ENCODE measurements at places on chromosomes 7 and 10. TPM values are rescaled to one million over a fixed set of nuclear protein-coding genes. Genes with fewer than 3 reads are reported as not detected.

DNA sequence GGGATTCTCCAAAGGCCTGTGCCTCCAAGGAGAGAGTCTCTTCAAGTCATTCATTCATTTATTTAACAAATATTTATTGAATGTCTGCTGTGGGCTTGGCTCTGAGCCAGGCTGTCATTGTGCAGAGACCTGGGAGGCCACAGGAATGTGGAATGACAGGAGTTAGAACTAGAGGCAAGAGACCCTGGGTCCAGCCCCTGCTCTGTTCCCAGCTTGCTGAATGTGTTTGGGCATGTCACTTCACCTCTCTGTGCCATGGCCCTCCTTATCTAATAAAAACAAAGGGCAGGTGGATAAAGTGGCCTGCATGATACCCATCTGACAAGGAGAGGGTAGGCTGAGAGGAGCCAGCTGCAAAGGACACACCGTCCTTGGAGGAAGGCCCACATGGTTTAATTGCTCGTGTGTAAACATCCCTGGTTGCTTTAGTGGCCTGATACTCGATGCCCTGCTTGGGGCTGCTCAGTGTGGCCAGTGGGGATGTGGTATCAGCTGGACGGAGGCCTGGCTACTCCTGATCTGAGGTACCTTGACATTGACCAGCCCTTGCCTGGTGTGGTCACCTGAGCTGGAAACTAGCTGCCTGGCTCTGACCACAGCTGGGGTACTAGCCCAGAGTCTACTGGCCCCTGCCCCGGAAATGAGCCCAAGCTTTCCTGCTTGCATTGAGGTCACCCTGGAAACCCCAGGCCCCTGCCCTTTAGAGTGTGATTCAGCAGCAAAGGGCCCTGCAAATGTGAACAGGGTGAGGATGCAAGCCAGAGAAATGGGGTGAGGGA, 116.2 kb downstream of the CDH23 start:
- no peak overlapping the region for H3K4me3 ChIP-seq
- no peak for DNase-seq
- H3K27me3 ChIP-seq, result no peaks in the 10 kb centered on the region
- no peak overlapping the region for H3K27ac ChIP-seq
- H3K36me3 ChIP-seq, result no peaks in the 10 kb centered on the region

The STEAP1 gene
- total RNA-seq, result 5.5 TPM

The PTN gene
- 73.8 TPM for total RNA-seq

DNA sequence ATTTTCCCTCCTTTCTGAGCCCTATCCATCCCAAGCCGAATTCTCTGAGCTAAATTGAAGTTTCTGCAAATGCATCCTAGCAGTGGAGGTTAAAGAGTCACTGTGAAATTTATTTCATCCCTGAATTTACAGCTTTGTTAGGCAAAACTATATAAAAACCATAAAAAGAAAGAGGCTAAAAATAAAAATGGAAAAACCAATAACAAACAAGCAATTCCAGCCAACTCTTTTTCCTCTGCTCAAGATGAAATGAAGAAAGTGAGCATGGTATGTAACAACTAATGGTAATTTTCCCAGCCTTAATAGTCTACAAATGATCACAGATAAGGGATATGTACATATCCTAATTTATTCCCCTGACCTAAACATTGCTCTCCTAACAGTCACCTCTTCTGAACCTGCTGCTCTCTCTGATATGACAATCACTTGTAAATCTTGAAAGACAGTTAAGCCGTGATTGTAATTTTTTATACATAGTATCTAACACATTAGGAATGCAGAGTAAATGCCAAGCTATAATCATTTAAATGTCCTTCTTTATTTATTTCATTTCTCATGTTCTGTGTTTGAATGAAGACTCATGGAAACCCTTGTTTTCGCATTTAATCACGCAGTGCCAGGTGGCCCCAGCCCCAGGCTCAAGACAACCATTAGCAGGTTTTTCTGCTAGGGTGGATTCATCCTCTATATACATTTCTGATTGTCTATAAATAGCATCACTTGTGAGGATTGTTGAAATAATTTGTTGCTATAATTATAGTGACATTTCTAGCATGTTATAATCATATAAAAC, 48.6 kb upstream of the NRP1 start:
- peaks cover 9% of the 10 kb centered on the region for H3K4me1 ChIP-seq
- peak overlapping the region; percentile 0 for H3K27ac ChIP-seq
- H3K36me3 ChIP-seq, result no peaks in the 10 kb centered on the region
- H3K27me3 ChIP-seq, result no peaks in the 10 kb centered on the region

The APBB1IP gene
- total RNA-seq, result 1.6 TPM

GRCh38 chr7:44937426-44937825, 41.4 kb downstream of the MYO1G start:
- no peak for DNase-seq
- no peaks in the 10 kb centered on the region for H3K36me3 ChIP-seq
- peaks cover 18% of the 10 kb centered on the region for H3K27me3 ChIP-seq
- H3K27ac ChIP-seq, result no peak overlapping the region
- H3K4me1 ChIP-seq, result no peaks in the 10 kb centered on the region

Data from muscle of leg (tissue), 16 donors.